ENCODE measurements at places on chromosomes 7 and 10. TPM values are rescaled to one million over a fixed set of nuclear protein-coding genes. Genes with fewer than 3 reads are reported as not detected.

CYP3A7 gene
- total RNA-seq: not detected

GNAI1 gene
- total RNA-seq: 42.1 TPM

DPYSL4 gene
- 0.72 TPM for total RNA-seq

INHBA gene
- total RNA-seq: 97.8 TPM

PAOX gene
- total RNA-seq: 7.6 TPM

CALD1 gene
- 1,123 TPM for total RNA-seq

TUBAL3 gene
- total RNA-seq: not detected

GIMAP5 gene
- not detected for total RNA-seq
